ENCODE measurements at places on chromosomes 1 and 21. TPM values are rescaled to one million over a fixed set of nuclear protein-coding genes. Genes with fewer than 3 reads are reported as not detected.

Gene MCOLN3
- 0.97 TPM for total RNA-seq

DNA sequence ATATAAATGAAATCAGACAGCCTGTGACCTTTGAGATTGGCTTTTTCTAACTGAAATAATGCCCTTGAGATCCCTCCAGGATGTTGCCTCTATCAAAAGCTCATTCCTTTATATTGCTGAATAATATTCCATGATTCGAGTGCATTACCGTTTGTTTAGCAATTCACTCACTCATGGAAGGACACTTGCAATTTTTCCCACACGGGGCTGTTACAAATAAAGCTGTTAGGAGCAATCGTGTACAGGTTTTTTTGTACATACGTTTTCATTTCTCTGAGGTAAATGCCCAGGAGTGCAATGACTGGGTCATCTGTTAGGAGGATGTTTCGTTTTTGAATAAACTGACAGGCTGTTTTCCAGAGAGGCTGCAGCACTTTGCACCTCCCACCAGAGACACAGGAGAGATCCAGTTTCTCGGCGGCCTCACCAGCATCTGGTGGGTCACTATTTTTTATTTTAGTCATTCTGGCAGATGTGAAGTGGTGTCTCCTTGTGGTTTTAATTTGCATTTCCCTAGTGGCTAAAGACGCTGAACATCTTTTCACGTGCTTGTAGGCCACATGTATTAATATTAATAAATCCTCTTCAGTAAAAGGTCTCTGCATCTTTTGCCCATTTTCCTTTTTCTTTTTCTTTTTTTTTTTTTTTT is 11.0 kb downstream of the PRDM15 start:
- peak; percentile 41 for DNase-seq

- DNase-seq, result no peak
Observed at GRCh38 chr1:215147024-215147423, 64.5 kb downstream of the KCNK2 start.

Gene TMCO4
- 20.7 TPM for total RNA-seq

- DNase-seq, result peak; percentile 51
Observed at GRCh38 chr21:35779690-35780570, 280.4 kb downstream of the SETD4 start.

DNA sequence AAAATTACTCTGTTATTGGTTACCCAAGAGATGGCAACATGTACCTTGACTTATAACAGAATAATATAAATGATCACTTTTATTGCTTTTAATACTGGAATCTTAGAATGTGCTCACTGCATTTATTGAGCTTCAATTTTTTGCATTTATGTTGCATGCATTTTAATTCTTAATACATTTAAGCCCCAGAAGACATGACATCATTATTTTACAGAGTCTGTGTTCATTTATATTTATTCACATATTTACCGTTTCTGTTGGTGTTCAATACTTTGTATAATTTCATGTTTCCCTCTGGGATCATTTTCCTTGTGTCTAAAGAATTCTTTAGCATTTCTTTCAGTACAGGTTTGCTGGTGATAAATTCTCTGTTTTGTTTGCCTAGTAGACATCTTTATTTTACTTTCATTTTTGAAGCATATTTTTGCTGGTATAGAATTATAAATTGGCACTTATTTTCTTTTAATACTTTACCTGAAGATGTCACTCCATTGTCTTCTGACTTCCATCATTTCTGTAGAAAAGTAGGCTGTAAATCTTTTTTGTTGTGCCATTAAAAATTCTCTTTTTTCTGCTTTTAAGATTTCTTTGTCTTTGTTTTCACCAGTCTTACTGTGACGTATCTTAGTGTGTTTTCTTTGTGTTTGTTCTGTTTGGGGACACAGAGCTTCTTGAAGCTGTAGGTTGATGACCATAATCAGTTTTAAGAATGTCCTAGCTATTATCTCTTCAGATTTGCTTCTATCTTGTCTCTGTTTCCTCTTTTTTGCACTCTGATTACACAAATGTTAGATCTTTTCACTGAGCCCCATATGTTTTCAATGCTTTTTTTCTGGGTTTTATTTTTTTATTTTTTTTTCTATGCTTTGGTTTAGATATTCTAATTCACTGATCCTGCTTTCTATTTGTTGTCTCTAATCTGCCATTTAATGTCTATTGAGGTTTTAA is 26.9 kb downstream of the DISP3 start:
- DNase-seq, result no peak
